SIG-M5 (cell line): ENCODE measurements at places on chromosomes 13 and 19.

DNA sequence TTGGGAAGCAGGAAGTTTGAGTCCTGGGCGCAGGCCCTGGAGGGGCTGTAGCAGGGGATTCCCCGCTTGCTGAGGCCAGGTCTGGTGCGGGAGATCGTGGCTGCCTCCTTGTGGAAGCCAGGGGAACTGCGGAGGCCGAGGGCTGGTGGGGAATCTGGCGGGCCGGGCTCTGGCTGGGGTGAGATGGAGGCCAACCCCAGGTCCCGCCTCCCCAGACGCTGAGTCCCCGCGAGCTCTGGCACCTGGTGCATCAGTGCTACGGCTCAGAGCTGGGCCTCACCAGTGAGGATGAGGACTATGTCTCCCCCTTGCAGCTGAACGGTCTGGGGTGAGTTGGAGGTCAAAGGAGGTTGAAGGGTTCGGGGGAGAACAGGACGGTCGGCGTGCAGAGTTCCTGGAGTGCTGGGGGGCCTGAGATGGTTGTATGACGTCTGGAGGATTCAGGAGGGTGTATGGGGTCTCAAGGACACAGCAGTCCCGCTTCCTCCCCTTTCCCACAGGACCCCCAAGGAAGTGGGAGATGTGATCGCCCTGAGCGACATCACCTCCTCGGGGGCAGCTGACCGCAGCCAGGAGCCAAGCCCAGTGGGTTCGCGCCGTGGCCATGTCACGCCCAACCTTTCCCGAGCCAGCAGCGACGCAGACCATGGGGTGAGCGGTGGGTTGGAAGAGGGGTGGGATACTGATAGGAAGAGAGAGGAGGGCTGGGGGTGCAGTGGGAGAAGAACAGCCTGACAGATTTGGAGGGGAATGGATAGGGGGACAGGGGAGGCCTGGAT lies 13.1 kb downstream of the GRAMD1A start:
- no peak for DNase-seq

GRCh38 chr13:36919171-36919832 lies 736 bp downstream of the SMAD9 start:
- DNase-seq: no peak

DNA sequence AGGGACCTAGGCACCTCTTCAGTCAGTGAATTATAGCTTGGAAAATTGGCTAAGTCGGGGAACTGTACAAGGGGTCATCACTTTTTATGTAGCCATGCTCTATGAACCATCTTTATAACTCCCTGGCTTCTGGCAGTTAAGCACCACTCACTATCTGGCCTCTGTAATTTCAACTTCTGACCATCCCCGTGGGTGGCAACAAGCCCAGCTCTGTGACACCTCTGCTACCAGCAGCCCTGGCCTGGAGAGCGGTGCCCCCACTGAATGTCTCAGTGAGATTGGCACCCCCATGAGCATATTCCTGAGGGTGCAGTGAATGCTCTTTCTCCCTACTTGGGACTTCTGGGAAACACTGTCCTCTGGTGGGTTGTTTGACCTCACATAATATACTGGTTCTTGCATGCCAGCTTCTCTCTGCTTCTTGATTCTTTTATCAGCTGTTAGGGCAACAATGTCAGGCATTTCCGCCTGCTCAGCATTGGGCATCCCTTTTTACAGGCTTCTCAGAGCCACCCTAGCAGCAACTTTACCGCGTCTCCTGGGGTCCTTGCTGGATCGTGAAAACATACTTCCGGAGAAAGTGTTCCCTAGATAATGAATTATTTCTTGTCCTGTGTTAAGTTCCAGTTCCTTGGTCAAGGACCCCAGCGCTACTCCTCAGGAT lies 10.4 kb downstream of the KL start:
- DNase-seq: no peak

DNA sequence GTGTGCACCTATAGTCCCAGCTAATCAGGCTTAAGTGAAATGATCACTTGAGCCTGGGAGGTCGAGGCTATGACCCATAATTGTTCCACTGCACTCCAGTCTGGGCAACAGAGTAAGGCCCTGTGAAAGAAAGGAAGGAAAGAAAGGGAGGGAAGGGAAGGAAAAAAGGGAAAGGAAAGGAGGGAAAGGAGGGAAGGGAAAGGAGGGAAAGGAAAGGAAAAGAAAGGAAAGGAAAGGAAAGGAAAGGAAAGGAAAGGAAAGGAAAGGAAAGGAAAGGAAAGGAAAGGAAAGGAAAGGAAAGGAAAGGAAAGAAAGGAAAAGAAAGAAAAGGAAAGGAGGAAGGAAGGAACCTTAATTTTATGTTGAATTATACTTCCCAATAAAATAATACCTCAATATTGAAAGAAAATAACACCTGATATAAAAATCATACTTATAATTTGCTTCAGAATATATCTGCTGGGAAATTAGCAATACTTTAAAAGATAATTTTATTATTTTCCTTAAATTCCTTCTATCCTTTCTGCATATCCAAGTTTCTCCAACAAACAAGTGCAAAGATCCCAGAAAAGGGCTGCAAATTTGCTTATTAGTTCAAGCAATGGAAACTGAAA lies 177.3 kb downstream of the KLF12 start:
- DNase-seq: no peak

DNA sequence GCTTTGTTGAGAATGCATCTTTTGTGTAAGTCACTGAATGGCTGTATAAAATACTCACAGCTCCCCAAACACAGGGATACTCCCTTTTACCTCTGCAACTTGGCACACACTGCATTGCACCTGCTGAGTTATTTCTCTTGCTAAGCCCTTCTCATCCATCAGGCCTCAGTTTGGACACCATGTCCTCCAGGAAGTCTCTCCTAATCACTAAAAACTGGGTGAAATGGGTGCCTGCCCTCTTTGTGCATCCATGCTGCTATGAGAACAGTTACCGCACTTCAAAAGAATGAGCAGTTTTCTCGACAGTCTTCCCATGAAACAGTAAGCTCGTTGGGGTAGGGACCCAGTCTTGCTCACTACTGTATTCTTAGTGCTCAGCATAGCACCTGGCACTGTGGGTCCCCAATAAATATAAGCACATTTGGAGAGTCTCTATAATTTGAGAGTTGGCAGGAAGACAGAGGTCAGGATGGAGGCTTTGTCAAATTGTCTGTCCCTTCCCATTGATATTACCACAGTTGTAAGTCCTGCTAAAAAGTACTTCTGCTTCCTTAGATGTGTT lies 4.6 kb upstream of the SLC25A30 start:
- no peak for DNase-seq

- no peak for DNase-seq
Observed at GRCh38 chr13:112871742-112872141, 97.3 kb upstream of the MCF2L start.

GRCh38 chr19:11324079-11324661 lies 15.3 kb downstream of the RAB3D start:
- DNase-seq: peak; percentile 99

DNA sequence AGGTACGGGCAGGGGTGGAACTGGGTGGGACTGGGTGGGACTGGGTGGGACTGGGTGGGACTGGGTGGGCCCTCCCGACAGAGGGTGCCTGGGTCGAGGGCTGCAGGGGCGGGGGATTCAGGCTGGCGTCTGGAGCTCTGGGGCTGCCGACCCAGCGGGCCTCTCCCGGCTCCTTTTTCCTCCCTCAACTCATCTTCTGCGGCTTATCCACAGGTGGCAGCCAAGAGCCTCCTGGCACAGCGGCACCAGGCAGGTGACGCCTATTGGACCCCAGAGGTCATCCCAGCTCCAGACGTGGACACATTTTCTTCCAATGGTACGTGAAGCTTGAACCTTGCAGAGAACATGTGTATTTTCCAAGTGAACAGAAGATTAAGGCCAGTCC lies 533 bp downstream of the ZNF544 start:
- DNase-seq: no peak

DNA sequence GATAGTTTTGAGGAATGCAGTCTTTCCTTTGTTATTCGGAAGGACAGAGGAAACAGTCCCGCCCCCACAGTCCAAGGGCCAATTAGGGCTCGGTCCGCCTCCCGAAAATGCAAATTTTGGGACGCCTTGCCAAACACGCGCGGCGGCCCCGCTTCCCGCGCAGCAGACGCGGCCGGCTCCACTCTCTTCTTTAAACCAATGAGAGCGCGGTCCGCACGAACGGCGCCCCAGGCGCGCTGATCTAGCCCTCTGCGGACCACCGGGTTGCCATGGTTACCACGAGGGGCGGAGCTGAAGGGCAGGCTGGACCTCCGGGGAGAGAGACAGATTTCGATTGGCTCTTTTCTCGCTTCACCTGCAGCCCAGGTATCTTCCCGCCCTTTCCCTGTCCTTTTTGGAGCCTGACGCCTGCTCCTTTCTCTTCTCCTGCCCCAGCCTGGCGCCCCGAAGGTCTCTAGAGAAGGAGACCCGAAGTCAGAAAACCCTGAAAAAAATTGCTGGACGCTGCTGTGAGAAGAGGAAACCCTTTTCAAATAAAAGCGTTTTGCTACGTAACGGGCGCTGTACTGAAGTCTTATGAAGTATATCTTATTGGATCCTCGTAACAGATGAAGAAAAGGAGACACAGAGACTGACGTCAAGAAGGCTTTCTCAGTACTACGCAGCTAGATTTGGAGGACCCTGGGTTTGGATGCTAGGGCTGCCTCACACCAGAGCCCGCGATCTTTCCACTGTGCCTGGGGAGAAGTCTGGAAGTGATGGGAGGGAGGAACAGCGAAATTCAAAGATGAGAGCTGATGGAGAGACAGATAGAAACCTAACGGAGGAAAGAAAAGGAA lies 2.0 kb downstream of the PTH2 start:
- DNase-seq: no peak

DNA sequence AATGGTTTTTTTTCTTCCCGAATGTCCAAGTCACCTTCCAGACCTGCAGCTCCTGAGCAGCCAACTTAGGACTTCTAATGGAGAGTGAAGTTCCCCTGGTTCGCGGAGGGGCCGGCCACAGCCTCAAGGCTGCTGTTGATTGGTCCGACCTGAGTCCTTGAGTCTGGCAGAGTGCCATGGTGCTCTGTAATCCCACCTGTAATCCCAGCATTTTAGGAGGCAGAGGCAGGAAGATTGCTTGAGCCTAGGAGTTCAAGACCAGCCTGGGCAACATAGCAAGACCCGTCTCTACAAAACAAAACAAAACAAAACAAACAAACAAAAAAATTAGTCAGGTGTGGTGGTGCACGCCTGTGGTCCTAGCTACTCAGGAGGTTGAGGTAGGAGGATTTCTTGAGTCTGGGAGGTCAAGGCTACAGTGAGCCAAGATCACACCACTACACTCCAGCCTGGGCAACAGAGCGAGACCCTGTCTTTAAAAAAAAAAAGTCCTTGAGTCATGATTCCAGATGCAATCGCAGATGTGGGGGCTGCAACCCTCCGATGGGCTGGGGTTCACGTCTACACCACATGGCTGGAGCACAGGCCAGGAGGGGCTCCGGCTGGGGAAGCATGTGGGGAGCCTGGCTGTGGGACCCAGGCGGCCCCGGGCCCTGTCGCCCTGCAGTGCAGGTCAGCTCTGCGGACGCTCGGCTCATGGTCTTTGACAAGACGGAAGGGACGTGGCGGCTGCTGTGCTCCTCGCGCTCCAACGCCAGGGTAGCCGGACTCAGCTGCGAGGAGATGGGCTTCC lies 17.7 kb downstream of the HPN start:
- no peak for DNase-seq

- no peak for DNase-seq
Observed at GRCh38 chr13:70708775-70709174, 600.5 kb upstream of the KLHL1 start.

- no peak for DNase-seq
Observed at GRCh38 chr13:29059800-29060199, 239.7 kb downstream of the MTUS2 start.

DNA sequence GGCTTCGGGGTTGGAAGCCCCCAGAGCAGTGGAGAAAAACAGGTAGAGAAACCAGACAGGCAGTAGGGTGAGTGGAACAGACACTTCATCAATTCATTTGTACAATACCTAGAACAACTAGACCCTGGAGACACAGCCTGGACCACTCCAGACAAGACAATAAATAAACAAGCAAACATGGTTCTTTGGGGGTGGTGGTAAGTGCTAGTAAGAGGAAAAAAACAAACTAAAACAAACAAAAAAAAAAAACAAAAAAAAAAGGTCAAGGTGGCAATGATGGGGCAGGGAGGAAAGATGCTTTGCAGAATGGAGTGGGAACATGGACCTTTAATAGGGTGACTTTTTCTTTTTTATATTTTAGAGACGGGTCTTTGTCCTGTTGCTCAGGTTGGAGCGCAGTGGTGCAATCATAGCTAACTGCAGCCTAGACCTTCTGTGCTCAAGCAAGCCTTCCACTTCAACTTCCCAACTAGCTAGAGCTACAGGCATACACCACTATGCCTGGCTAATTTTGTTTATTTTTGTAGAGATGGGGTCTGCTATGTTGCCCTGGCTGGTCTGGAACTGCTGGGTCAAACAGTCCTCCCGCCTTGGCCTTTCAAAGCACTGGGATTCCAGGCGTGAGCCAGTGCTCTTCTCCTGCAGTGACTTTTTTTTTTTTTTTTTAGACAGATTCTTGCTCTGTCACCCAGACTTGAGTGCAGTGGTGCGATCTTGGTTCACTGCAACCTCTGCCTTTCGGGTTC lies 3.1 kb downstream of the JUNB start:
- no peak for DNase-seq

GRCh38 chr13:29510651-29511084 lies 84.8 kb downstream of the SLC7A1 start:
- DNase-seq: no peak

DNA sequence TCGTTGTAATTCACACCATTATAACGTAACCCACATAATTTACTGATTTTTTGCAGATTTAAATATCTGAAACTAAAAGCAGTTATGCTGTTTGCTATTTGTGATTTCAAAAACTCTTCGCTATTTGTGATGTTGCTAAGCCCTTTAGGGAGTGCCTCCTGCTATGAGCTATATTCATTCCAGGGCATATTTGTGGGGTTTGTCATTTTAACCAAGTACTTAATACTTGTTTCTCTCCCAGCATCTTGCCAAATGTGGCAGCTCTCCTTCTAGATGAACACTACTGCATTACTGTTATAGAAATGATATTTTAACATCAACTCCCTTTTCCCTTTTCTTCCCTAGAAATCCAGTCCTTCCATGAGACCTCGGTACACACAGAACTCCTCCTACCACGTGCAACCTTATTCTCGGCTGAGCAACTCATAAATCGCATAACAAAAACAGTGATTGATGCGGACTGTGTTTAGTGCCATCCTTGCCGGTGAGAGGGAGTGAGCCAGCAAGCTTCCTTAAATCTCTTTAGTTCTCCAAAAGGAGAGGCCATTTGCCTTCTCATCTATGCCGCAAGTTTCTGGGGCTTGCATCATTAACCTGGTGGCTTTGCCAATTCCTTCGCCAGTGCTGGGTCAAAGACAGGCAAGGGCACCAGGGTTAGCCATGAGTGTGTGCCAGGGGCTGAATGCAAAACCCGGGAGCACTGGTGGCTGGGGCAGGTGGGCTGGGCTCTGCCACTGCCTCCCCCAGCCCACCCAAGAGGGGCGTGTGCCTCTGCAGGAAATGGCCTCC lies 33.4 kb downstream of the RFX2 start:
- no peak for DNase-seq

GRCh38 chr13:40240293-40240692 lies 426.1 kb downstream of the FOXO1 start:
- no peak for DNase-seq
